Left lung (tissue), 14 donors: ENCODE measurements at places on chromosomes 3 and 15. TPM values are rescaled to one million over a fixed set of nuclear protein-coding genes. Genes with fewer than 3 reads are reported as not detected.

Gene CCR9
- not detected for total RNA-seq

Gene ZPLD1
- total RNA-seq, result 0.21 TPM

Gene C2CD4A
- total RNA-seq, result 0.79 TPM

Gene ADCY5
- 3.4 TPM for total RNA-seq

Gene PCOLCE2
- 13.7 TPM for total RNA-seq

Gene BLM
- total RNA-seq, result 4.4 TPM

Gene CCDC39
- not detected for total RNA-seq

Gene MESP1
- total RNA-seq, result 4.2 TPM

Gene C3orf49
- total RNA-seq, result not detected

Gene POC1A
- total RNA-seq, result 7.6 TPM
